ENCODE measurements at places on chromosomes 11 and 22.

DNA sequence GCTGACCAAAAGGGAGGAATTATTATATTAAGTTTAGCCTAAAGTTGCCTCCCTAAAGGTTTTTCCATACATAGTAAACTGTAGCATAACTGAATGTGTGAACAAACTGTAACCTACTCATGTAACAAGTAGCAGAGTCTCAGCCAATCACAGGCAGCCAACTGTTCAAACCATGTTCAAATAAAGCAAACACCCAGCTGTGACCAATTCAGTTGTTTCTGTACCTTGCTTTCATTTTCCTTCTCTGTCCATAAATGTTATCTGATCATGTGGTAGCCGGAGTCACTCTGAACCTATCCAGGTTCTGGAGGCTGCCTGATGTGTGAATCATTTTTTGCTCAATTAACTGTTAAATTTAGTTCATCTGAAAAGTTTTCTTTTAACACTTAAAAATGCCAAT lies 373.5 kb downstream of the GUCY1A2 start:
- no peak for DNase-seq

DNA sequence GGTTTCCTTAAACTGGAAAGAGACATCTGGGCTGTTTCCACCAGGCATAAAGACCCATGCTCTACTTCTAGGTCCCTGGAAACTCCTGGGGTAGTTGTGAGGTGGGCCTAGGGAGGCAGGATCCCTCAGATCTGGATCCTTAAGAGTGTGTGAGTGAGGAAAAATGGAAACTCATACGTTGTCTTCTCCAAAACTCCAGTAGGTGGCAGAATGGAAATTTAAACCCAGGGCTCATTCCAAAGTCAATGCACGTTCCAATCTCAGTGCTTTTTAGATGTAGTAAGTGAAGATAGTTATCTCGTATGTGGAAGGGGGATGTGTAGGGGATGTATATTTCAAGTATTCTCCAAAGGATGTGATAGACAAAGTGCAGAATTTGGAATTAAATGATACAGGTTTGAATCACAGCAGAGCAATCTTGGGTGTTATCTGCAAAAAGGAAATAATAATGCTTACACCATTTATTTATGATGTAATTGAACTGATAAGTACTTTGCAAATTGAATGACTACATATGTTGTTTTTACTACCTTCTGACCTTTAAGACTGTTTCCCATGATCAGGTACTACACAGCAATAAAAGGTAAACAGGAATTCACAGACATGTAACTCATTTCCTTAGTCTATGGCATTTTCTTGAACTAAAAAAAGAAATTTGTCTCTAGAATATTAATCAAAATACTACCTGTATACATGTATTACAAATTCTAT lies 13.1 kb upstream of the MMP1 start:
- DNase-seq, result peak; percentile 15

DNA sequence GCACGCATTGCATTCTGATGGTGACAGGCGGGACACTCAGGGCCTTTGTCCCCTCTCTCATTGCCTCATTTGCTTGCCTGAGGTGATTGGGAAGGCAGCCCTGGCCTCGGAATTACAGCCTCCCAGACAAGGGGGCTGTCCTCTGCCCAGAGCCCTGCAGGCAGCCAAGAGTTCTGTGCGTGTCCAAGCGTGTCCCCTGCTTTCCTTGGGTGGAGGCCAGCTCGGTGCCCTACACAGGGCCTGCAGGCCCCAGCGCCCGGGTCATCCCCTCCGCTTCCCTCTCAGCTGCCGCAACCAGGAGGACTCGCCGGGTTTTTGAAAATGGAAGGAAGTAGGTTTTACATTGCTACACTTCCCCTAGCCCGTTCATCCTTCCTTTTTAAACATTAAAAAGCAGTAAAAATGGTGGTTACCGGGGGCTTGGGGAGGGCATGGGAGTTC lies 1.9 kb downstream of the GRAMD4 start:
- DNase-seq, result no peak

GRCh38 chr11:29751618-29752017 lies 265.2 kb downstream of the KCNA4 start:
- no peak for DNase-seq

DNA sequence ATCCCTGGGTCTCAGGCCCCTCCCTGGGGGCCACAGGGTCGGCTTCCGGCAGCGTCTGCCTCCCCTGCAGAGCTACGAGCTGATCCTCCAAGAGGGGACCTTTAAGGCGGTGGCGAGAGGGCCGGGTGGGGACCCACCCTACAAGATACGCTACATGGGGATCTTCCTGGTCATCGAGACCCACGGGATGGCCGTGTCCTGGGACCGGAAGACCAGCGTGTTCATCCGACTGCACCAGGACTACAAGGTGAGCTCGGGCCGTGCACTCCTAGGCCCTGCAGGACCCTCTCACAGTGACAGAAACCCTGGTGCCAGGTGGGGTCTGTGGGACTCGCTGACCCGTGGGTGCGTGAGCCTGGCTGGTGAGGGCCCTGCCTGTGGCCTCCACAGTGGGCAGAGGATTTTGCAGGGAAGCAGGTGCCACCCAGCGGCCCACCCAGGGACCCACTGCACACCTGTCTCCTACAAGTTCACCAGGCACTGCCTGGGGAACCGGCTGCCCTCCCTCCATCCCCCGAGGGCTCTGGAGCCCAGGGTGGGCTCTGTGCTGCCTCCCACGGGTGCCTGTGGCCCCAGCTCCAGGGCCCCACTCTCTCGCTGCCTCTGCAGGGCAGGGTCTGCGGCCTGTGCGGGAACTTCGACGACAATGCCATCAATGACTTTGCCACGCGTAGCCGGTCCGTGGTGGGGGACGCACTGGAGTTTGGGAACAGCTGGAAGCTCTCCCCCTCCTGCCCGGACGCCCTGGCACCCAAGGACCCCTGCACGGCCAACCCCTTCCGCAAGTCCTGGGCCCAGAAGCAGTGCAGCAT lies 13.7 kb downstream of the MUC5B start:
- DNase-seq, result no peak

DNA sequence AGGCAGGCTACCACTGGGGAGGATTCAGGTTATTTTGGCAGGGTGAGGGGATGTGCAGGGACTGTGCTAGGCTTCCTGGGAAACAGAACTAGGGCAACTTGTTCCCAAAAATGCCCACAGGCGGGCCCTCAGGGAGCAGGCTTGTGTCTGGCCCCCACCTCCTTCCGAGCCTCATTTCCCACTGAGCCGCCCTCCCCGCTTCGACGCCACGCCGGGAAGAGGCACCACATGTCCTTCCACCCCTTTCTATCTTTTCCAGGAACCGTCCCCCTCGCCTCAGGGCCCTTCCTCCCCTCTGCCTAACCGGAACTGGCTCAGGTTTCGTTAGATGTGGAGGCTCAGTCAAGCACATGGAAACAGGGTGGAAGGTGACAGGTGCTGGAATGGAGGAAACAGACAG lies 9.4 kb upstream of the CHADL start:
- DNase-seq, result no peak

GRCh38 chr11:80155412-80156017 lies 714.7 kb upstream of the TENM4 start:
- DNase-seq, result peak; percentile 51

DNA sequence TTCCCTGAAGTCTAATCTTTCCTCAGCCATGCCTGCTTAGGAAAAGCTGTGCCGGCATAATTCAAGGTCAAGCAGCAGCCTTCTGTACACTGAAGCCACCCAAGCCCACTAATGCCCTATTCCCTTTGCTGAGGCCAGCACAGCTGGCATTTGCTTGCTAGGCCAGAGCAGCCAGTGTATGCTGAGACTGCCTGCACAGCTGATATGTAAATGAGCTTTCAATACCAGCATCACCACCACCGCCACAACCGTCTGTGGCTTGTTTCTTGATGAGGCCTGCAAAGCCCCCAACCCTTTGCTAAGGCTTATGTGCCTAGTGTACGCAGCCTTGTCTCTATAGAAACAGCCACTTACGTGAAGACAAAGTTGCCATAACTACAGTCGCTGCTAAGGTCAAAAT lies 56.3 kb upstream of the TNRC6B start:
- DNase-seq, result no peak

GRCh38 chr11:72599325-72600117 lies 74.7 kb downstream of the PDE2A start:
- DNase-seq, result no peak

GRCh38 chr11:62883673-62884072 lies 3.0 kb downstream of the SLC3A2 start:
- DNase-seq, result no peak

- no peak for DNase-seq
These were observed 40.8 kb downstream of the ELFN2 start for GRCh38 chr22:37386441-37386840.

DNA sequence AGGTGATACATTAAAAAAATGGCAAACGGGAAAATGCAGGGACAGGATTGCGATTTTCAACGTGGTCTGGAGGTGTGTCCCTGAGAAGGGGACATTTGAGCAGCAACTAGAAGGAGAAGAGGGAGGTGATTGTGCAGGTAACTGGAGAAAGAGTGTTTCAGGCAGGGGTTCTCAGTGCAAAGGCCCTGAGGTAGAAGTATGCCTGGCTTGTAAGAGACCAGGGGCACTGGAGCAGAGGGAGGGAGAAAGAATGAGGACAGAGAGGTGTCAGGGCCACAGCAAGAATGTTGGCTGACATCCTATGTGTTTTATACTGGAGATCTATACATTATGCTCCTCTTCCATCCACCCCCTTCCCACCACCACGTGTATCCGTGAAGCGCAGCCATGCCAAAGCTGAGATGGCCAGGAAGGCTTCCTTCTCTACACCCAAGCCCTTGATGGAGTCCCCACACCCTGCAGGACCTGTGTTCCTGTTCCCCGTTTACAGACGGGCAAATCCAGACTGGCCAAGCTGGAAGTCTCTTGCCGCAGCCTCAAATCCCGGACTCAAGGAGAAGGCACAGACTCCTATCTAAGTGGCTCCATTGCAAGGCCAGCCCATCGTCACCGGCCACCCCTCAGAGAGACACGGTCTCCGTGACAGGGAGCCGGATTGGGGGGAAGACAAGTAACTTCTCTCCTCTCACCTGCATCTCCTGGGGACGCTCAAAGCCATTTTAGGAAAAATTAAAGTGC lies 416.1 kb downstream of the MN1 start:
- no peak for DNase-seq

GRCh38 chr22:17724678-17725499 lies 49.4 kb downstream of the BID start:
- no peak for DNase-seq

DNA sequence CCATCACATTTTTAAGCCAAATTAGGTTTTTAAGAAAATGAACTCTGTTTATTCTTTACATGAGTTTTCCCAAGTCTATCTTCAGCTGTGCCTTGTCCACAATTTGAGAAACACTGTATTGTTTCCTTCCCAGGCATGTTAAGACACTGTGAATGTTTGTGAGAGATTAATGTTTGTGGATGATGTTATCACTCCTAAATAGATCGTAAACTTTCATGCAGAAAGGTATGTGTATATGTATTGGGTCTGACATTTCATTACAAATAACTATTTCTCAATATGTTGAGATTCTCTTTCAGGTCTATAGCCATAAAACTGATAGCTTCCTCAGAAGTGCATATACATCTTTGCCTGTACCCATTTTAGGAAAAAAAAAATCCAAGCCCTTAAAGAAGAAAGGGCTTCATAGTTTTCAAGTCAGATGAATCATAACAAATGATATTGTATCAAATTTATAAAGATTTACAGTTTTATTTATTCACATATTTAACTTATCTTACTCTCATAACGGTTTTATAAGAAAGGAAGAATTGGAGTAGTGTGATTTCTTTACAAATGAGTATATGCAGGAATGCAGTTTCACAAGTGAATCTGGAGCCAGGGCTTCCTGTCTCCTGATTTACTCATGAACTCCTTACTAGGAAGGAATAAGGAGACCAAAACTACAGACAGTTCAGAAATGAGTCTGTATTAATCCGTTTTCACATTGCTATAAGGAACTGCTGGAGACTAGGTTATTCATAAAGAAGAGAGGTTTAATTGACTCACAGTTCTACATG lies 11.2 kb downstream of the OR8D1 start:
- no peak for DNase-seq

DNA sequence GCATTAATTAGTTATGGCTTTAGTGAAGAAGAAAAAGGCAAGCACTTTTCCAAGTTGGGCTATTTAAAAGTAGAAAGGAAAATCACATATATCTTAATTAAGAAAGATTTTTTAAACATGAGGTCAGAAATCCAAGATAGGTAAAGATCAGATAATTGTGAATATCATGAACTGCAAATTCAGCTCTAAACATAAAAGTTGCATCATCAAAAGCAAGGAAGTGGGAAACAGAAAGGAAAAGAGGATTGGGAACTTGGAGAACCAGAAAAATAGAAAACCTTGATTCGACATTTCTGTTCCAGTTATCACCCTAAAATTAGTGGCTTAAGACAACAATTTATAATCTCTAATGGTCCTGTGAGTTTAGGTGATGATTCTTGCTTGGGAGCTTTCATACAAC lies 17.5 kb downstream of the KBTBD3 start:
- no peak for DNase-seq

- DNase-seq, result no peak
These were observed 403.0 kb downstream of the TBC1D22A start for GRCh38 chr22:47165338-47166032.

DNA sequence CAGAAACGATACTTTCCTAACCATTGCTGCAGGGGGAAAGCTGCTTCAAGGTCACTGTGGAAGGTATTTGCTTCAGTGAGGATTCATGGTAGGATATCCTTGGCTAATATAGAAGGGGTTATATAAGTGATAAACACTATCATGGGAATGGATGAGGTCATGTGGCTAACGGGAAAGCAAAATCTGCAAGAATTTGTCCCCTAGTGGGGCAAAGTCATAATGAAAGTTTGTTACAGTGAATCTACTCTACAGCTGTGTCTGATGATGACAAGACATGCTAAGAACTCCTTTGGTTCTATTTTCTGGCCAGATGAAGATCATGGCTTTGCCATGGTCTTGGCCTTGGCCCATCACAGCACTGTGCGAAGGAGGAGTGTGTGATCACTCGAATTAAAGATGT lies 13.8 kb downstream of the MMP20 start:
- DNase-seq, result no peak

DNA sequence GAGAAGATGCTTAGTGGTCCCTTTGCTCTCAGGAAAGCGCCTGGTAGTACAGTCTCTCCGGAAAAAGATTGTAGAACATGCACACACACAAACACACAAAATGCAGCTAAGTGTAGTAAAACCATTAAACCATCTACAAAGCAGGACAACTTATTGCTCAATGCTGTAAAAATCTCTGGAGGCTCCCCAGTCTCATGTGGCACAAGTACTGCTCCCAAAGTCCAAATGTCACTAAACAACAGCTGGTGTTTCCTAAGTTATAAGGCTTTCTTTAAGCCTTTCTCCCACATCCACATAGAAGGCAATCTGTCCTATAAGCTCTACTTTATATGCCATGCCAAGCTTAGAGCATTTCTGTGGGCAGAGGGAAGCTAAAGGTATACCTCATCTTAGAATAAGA lies 32.9 kb downstream of the CDON start:
- DNase-seq, result no peak

- DNase-seq, result no peak
These were observed 110.6 kb downstream of the SGSM3 start for GRCh38 chr22:40480996-40481395.

- DNase-seq, result no peak
These were observed 13.7 kb downstream of the ARHGEF17 start for GRCh38 chr11:73321604-73322381.
